ENCODE measurements at places on chromosomes 6 and 20.

DNA sequence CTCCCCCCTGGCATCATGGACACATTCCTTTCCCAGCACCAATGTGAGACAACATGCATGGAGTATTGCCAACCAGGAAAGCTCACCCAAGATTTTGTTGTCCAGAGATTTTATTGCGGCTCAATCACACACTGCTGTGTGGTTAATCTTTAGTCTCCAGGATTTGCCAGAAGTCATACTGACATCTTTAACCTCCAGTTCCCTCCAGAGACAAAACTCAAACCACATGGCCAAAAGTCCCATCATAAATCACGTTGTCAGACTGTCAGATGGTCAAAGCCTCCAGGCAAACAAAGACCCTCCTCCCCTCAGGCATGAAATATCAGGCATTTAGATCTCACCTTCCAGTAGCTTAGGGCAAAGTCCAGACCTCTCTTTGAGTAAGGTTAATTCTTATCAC lies 97.3 kb upstream of the OPRM1 start:
- no peak for DNase-seq

DNA sequence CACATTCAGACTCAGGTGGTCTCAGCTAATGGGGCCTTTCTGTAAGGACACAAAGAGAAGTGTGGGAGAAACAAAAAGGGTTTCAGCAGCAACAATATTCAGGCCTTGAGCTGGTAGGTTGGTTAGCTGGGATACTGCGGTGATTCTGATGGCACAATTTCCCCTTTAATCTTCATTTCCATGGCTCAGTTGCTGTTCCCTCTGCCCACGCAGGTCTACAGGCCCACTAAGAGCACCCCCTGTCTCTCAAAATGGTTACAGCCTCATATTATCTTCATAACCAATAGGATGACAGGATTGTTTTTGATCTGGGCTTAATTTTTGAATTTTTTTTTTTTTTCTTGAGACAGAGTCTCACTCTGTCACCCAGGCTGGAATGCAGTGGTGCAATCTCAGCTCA lies 48.9 kb downstream of the MYB start:
- no peak for DNase-seq

DNA sequence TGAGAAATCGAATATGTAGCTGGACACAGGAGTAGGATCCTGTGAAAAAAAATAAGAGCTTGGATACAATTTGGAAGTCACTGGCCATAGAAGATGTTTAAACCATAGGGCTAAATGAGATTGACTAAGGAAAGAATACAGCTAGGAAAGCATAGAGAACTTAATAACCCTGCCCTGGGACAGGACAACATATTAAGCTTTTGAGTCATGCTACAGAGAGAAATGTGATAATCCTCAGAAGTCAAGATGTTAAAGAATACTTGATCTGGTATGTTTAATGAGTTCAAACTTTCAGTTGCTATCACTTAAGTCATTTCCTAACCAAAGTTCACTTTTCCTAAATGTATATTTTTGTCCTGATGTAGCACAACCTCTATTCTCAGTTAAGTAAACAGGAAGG lies 154.6 kb upstream of the TSHZ2 start:
- DNase-seq, result no peak

DNA sequence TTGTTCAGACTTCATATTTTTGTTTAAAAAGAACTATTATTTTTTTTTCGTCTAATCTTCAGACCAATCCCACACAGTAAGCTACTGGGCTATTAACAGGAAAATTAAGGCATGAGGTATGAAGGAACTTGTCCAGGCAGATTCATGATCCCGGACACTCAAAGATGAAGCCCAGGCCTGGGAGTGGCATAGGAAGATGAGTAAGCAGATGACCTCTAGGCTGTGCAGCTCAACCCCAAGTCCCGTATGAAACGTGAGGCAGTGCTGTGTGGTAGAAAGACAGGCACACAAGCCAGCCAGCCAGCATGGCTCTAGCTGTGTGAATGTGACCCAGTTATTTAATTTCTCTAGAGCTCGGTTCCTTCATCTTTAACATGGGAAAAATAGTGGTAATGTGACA lies 231.9 kb downstream of the CLIC5 start:
- DNase-seq, result no peak

GRCh38 chr6:138847884-138848283 lies 52.0 kb downstream of the ECT2L start:
- no peak for DNase-seq

DNA sequence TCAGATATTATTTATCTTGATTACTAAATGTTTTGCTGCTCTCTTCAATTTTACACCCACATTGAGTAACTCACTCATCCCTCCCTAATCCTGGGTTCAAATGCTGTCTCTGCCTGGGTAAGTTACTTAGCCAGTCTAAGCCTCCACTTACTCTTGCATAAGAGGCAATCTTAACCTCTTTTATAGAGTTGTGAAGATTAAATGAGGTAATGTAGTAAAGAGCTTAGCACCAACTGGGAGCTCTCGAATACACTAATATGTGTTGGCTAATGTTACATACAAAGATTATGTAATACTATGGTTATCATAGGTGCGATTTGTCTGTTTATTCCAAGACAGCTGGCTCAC lies 134.4 kb upstream of the STMND1 start:
- DNase-seq, result no peak

GRCh38 chr6:109446541-109446940 lies 6.0 kb downstream of the SMPD2 start:
- DNase-seq, result no peak

GRCh38 chr6:43506171-43506570 lies 4.0 kb downstream of the LRRC73 start:
- no peak for DNase-seq

DNA sequence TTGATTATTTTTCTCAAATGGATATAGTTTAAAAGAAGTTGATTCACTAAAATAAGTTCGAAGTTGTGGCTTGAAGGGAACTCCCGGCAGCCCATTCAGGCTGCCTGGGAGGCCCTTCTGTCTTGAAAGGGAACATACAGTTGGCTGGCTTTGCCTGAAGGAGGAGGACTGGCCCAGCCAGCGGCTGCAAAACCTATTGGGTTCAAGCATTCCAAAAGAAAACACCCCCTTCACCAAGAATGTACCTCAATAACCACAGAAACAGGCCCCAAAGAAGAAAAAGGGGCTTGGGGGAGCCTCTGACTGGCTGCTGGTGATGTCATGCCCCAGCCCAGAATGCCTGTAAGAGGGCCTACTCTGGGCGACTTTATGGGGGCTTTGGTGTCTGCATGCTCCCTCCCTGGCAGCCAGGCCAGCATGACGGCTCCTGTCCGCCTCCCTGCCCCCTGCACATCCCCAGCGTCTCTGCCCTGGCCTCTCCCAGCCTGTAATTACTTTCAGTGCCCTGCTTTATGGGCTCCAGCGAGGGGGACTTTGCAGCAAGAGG lies 36.5 kb downstream of the MAFB start:
- no peak for DNase-seq

DNA sequence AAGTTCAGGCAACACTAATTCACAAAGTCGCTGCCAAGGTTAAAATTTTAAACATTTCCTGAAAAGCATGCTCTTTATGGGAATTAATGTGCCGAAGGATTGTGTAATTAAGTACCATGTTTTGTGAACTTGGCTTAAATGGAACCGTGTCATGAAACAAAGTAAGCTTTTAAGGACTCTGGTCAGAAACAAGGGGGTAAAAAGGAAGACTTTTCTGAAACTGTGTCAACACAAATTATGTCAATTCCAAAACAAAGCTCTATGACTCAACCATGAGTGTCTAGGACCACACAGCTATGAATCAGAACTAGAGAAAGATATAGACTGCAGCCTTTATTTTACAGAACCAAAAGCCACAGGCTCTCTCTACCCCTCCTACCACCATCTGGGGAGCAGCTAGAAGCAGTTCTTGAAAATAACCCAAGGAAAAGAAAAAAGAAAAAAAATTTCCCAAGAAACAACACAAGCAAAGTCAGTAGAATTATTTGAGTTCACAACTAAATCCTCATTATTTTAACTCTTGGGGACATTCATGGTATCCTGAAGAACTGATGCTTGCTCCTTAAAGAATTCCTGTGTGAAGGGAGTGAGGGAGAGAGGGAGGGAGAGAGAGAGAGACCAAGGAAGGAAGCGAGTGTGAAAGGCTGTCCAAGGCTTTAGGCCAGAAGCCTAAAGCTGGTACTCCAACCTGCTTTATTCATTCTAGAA lies 81.9 kb downstream of the ZMYND8 start:
- no peak for DNase-seq

DNA sequence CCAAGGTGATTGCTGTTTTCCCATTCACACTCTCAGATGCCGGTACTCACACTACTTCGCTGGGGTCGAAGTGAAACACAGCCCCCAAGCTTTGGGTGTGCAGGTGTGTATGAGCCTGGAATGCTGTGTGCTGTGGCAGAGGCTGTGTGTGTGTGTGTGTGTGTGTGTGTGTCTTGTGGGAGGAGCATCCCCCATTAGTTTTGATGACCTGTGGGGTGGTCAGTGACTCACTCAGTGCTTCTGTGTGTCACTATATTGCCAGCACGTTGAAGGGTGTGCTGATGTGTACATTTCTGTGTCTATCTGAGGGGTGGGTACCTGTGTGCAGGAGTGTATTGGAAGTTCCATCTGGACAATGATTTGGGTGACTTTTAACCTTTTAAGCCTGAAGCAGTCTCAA lies 5.0 kb upstream of the SLC12A5 start:
- DNase-seq, result no peak

- peak; percentile 67 for DNase-seq
Measured at GRCh38 chr6:105431226-105431625, 28.3 kb upstream of the PREP start.

- no peak for DNase-seq
Measured at GRCh38 chr20:24653306-24653705, 183.9 kb downstream of the SYNDIG1 start.

- no peak for DNase-seq
Measured at GRCh38 chr20:25025091-25025861, 32.7 kb downstream of the ACSS1 start.

- DNase-seq, result no peak
Measured at GRCh38 chr6:168598251-168599117, 157.5 kb downstream of the SMOC2 start.

DNA sequence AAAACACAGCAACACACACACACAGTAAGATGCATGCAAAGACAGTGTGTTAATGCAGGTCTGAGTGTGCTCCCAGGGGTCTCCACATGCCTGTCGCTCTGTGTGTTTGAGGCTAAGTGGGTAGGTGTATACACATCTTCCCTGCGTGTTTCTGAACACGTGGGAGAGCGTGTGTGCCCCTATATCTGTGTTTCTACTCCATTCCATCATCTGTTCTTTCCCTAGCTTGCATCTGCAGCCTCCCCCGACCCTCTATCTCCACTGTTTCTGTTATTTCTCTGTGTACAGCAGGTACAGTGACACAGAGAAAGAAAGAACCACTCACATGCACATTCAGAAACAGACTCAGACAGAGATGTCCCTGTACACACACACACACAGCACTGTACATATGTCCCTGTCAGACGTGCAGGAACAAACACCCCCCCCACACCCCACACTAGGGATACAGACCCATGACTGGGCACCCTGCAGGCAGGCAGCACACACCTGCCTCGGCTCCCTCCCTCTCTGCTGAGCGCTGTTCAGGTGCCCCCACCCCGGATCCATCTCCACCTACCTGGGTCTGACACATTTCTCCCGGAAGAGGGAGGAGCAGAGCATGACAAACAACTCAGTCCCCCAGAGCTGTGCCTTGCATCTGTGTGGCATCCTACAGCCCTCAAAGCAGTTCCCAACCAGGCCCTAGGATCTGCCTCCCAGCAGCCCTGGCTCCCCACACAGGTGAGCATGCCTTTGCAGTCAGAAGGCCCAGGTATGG lies 27.6 kb downstream of the KCNK15 start:
- no peak for DNase-seq

- DNase-seq, result no peak
Measured at GRCh38 chr6:88641178-88641903, 322.1 kb downstream of the RNGTT start.

DNA sequence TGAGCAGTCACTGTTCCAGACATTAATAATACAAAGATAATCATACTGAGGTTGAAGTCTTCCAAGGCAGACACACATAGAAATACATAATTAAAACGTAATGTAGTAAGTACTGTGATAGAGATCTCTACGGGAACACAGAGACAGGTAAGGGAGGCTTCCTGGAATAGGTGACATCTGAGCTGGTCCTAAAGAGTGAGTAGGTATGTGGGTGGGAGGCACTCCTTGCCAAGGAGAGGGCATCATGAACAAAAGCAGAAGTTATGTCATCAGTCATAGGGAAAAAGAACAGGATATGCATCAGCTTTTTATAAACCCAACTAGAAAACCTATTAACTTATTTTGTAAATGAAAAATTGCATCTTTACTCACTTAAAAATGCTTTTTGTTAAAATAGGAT lies 110.0 kb downstream of the MAP7 start:
- DNase-seq, result no peak

DNA sequence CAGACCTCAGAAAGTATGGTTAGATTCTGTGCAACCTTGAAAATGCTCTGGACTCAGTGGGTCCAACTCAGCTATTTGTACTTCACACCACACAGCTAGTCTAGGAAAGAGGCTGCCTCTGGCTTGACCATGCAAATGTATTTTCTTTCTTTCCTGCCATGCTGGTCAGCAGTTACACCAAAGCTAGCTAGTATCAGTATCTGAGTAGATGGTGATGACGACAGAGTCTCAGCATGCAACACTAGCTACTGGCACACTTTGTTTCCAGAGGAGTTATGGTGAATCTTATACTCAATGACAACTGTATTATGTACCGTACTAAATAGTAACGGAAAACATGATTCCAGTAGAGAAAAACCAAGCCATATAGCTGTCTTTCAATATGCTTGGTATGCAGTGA lies 96.6 kb upstream of the POPDC3 start:
- DNase-seq, result no peak

GRCh38 chr6:45445364-45445748 lies 67.6 kb upstream of the SUPT3H start:
- DNase-seq, result no peak

DNA sequence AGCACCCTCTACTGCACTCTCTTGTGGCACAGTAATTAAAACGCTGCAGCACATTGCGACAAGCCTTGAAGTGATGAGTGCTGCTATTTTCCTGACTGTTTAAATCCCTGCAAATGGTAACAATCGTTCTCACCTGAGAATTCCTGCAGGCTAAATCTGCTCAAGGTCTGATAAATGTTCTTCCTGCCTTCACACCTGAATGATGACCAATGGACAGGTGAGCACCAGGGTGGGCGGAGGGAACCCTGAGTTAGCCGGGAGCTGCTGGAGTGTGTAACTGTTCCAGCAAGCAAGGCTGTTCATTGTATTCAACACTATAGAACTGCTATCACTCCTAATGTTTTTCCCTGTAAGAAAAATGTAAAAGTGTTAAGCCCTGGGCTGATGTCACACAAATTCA lies 4.0 kb downstream of the DACT2 start:
- no peak for DNase-seq
